ENCODE measurements at places on chromosomes 7 and 10.
A peak's percentile ranks its signal among the peaks of the same experiment; 100 is the strongest.

GRCh38 chr10:12287772-12288171 is 61.6 kb upstream of the CAMK1D start:
- no peak for DNase-seq

DNA sequence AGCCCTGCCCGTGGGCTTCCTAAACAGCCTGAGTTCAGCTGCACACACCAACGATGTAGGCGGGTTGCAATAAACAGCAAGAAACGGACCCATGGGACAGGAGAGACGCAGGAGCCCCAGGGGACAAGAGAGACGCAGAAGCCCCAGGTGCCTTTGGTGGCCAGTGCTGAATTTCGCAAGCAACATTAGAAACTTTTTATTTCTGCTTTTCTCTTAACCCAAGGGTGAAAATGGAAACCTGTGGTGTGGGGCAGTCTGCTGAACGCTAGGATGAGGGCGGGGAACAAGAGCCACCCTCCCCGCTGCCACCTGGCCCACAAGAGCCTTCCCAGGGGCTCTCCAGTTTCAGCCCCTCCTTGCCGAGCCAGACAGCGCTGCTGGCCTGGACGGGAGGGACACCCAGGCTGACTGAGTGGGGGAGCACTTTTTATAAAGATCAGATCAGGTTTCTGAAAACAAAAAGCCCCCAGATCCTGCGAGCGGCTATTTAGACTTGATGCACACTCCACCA is 20.0 kb upstream of the GPR146 start:
- no peak for DNase-seq

GRCh38 chr7:70997261-70997660 is 134.7 kb upstream of the GALNT17 start:
- no peak for DNase-seq

- DNase-seq = no peak
Measured at GRCh38 chr7:146366938-146367337, 250.3 kb downstream of the CNTNAP2 start.

DNA sequence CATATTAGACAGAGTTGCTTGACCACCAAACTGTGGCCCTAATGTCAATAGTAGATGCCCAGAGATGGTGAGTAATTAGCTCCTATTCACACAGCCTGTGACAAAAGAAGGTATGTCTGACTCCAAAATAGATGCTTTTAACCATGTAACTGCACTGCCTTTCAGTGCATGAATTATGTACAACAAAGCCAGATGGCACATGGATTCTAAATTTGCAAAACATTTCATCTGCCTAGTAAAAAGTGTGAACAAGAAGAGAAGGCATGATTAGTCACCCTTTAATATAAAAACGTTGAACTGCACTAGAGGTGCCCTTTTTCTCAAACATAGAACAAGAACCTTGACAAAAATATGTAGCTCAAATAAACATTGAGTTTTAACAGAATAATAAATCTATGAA is 35.5 kb upstream of the PTPRZ1 start:
- DNase-seq = no peak

DNA sequence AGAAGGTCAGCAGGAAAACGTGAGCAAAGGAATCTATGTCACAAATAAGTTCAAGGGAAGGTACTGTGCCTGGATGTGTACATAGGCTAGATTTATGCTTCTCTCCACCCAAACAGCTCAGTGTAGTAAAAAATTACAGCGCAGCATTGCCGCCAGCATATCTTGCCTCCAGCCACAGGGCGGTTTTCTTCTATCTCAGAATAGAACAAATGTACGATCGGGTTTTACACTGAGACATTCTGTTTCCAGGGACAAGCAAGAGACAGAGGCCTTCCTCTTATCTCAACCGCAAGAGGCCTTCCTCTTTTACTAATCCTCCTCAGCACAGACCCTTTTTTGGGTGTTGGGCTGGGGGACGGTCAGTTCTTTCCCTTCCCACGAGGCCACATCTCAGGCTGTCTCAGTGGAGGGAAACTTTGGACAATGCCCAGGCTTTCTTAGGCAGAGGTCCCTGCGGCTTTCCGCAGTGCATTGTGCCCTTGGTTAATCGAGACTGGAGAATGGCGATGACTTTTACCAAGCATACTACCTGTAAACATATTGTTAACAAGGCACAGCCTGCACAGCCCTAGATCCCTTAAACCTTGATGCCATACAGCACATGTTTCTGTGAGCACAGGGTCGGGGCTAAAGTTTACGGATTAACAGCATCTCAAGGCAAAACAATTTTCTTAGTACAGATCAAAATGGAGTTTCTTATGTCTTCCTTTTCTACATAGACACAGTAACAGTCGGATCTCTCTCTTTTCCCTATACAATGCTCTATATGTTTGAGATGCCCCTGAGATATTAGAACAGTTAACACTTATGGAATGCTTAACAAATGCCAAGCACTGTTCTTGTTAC is 11.6 kb upstream of the ABHD11 start:
- no peak for DNase-seq

GRCh38 chr7:15686295-15686956 is at the start of gene MEOX2:
MEOX2 (minus strand) TSS chr7:15686683; CDS start chr7:15686402, 281 bp downstream.
- no peak for DNase-seq

- DNase-seq = no peak
Measured at GRCh38 chr10:50398381-50398780, 147.1 kb upstream of the ASAH2 start.

DNA sequence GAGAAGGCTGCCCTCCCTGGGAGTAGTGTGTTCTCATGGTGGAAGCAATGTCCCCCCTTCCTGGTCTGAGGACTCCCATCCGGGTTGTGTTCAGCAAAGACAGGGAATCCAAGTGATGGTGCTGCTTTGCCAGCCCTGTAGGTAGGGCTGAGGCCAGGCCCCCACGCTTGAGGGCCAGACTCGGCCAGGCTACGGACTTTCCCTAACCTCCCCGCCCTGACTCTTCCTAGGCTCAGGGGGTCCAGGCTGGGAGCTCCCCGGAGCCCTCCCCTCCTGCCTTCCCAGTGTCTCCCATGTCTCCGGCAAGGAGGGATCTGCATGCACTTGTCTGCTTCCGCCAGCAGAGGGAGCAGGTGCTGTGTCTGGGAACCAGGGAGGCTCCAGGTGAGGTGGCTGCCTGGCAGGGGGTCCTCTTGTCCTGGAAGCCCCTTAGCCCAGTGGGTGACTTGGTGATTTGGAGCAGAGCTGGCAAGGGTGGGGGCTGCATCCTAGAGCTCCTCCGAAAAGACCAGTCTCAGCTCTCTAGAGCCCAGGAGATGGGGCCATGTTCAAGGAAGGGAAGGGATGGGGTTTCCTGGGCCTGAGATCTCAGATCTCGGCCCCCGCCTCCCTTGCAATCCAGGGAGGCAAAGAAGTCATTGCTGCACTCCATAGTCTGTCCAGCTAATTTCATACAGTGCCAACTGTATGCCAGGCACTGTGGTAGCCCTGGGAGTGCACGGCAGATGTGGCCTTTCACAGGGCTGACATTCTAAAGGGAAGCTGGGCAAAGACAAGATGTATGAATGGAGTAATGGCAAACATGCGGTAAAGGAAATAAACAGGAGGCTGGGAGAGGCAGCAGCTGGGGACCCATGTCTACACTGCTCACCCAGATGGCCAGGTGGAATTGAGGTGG is 20.3 kb upstream of the SFRP5 start:
- DNase-seq = peak; percentile 67

- DNase-seq = no peak
Measured at GRCh38 chr10:78222096-78222790, 188.6 kb downstream of the RPS24 start.

DNA sequence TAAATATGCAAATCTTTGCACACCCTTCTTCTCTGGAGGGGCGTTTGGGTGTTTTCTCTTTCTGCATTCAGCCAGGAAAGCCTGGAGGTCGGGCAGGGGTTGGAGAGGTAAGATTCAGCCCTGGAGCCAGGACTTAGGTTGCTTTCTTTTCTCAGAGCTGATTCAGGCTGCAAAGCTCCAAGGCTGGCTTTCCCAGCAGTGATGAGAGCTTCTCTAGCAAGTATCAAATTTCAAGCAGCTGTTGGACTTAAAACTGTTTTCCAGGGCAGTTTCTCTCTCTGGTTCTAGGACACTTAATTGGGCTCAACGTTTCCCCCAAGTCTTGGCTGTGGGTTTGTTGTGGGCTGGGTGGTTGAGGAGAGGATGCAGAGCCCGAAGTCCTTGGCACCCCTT is 608 bp downstream of the AKR1B10 start:
- no peak for DNase-seq
